B cell (primary cell): ENCODE measurements at places on chromosomes 6 and 20. TPM values are rescaled to one million over a fixed set of nuclear protein-coding genes. Genes with fewer than 3 reads are reported as not detected.

DNA sequence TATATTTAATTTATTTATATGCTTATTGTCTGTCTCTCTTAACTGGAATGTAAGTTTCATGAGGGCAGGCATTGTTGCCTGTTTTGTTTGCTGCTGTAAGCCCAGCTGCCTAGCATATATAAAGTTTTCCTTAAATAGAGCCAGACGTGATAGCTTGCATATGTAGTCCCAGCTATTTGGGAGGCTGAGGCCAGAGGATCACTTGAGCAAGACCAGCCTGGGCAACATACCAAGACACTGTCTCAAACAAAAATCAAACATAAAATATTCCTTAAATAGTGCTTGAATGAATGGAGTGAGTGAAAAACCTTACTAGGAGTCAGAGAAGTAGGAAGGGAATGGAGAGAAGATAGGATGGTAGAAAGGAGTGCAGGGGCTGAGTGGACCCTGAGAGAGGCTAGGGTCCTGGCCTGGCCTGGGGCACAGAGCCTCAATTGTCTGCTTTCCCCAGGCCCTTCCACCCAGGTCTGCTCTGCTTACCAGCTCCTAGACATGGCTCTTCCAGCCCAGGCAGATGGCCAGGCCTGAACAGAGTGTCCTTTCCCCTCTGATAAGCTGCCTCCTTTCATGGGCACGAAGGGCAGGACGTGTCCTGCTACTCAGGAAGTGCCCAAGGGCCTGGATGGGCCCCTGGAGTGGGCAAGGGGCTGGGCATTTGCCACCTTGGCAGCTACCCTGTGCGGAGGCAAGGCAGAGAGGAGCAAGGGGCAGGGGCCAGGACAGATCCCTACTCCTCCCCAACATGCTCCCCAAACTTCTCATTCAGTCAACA is 17.7 kb upstream of the BAK1 start:
- no peak overlapping the region for H3K4me3 ChIP-seq
- H3K27me3 ChIP-seq, result no peaks in the 10 kb centered on the region
- H3K27ac ChIP-seq, result no peak overlapping the region
- no peaks in the 10 kb centered on the region for H3K36me3 ChIP-seq
- DNase-seq, result no peak
- H3K4me1 ChIP-seq, result peaks cover 18% of the 10 kb centered on the region

PHACTR3 gene
- total RNA-seq, result not detected in 2 replicates

DNA sequence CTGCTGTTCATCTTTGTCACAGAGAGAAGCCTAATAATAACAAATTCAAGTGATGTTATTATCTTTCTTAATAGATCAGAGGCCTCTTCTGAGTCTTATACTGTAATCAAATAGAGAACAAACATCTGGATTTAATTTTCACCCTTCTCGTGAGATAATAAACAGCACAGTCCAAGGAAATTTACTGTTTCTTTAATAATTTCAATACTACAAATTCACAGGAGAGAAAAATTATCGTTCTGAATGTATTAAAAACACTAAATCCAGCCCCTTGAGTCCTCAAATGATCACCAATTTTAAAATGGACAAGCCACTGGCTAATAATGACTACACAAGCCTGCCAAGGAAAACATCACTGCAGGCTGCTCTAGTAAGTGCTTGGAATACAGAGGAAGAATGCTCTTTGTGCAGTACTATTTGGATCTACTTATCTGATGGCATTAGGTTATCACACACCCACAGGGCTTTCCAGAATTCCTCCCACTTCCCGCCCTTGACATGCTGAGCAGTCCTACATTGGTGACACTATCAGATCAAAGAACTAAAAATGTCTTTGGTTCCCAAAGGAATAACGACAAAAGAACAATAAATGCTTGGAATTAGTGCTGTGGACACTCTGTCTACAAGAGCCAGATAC is 38.1 kb downstream of the SYNE1 start:
- no peaks in the 10 kb centered on the region for H3K4me1 ChIP-seq
- no peaks in the 10 kb centered on the region for H3K36me3 ChIP-seq
- no peak overlapping the region for H3K27ac ChIP-seq
- no peak overlapping the region for H3K4me3 ChIP-seq

GRCh38 chr6:54274383-54274782 is 33.9 kb upstream of the TINAG start:
- H3K4me1 ChIP-seq, result no peaks in the 10 kb centered on the region
- no peak overlapping the region for H3K27ac ChIP-seq
- no peak overlapping the region for H3K4me3 ChIP-seq
- no peaks in the 10 kb centered on the region for H3K27me3 ChIP-seq
- no peaks in the 10 kb centered on the region for H3K36me3 ChIP-seq

DNA sequence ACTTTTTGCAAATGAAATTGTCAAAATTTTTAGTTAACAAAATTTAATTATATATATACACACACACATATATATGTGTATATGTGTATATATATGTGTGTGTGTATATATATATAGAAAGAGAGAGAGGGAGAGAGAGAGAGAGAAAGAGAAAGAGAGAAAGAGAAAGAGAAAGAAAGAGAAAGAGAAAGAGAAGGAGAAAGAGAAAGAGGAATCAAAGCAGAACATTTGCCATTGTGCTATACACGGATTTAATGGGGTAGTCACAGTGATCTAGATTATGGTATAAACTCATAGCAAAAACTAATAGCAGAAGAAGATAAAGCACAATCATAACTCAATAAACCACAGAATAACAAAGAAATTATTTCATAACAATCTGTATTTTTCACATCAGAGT is 126.7 kb downstream of the DST start:
- H3K4me3 ChIP-seq, result no peak overlapping the region
- H3K27ac ChIP-seq, result no peak overlapping the region
- no peaks in the 10 kb centered on the region for H3K27me3 ChIP-seq
- no peak for DNase-seq

LY6G5C gene
- total RNA-seq, result 0.76 and 2.1 TPM in 2 replicates

PRDM13 gene
- not detected in 2 replicates for total RNA-seq

DEF6 gene
- 105 and 116 TPM in 2 replicates for total RNA-seq

GRCh38 chr20:61263084-61263695 is 11.1 kb downstream of the CDH4 start:
- no peak overlapping the region for H3K27ac ChIP-seq
- no peak for DNase-seq
- no peaks in the 10 kb centered on the region for H3K36me3 ChIP-seq
- H3K27me3 ChIP-seq, result no peaks in the 10 kb centered on the region
- H3K4me1 ChIP-seq, result no peaks in the 10 kb centered on the region

GRCh38 chr6:132443206-132443605 is 41.9 kb upstream of the MOXD1 start:
- H3K27me3 ChIP-seq, result no peaks in the 10 kb centered on the region
- no peak overlapping the region for H3K27ac ChIP-seq
- no peak for DNase-seq
- no peaks in the 10 kb centered on the region for H3K4me1 ChIP-seq
- H3K36me3 ChIP-seq, result no peaks in the 10 kb centered on the region
- H3K4me3 ChIP-seq, result no peak overlapping the region

- no peak for DNase-seq
- H3K36me3 ChIP-seq, result no peaks in the 10 kb centered on the region
- H3K27me3 ChIP-seq, result no peaks in the 10 kb centered on the region
- no peak overlapping the region for H3K27ac ChIP-seq
These were observed 64.7 kb upstream of the GATA5 start for GRCh38 chr20:62540504-62540903.

DNA sequence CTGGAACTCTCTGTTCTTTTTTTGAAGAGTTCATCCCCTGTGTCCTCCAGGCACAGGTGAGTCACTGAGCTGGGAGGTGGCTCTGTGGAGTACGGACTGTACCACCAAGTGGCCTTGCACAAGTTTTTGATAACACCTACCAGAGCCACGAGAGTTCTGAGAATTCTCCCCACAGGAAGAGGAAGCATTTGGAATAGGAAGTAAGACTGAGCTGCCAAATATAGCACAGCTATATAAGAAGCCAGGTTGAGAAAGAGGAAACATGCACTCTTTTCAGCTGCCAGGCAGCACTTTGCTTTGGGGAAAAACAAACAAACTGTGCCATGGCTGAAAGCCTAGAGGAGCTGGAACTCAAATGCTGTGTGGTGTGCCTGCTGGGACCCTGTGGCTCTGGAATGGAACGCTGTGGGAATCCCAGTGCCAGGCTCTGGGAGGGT is 70.8 kb upstream of the RIPOR2 start:
- peaks cover 47% of the 10 kb centered on the region for H3K4me1 ChIP-seq
- peak overlapping the region; percentile 32 for H3K4me3 ChIP-seq
- DNase-seq, result peak; percentile 87
- H3K27me3 ChIP-seq, result no peaks in the 10 kb centered on the region

KHDC1 gene
- 2.9 and 3.5 TPM in 2 replicates for total RNA-seq

- H3K4me1 ChIP-seq, result no peaks in the 10 kb centered on the region
- no peak overlapping the region for H3K4me3 ChIP-seq
- no peaks in the 10 kb centered on the region for H3K27me3 ChIP-seq
- no peaks in the 10 kb centered on the region for H3K36me3 ChIP-seq
- no peak overlapping the region for H3K27ac ChIP-seq
These were observed 158.0 kb upstream of the BMP5 start for GRCh38 chr6:56033401-56033800.

- H3K27ac ChIP-seq, result no peak overlapping the region
- H3K36me3 ChIP-seq, result no peaks in the 10 kb centered on the region
- H3K27me3 ChIP-seq, result no peaks in the 10 kb centered on the region
- DNase-seq, result no peak
These were observed 502.4 kb downstream of the LMBRD1 start for GRCh38 chr6:69294407-69294806.

RAD21L1 gene
- total RNA-seq, result not detected in 2 replicates

KCNB1 gene
- total RNA-seq, result 0.05 and 0.12 TPM in 2 replicates

DNA sequence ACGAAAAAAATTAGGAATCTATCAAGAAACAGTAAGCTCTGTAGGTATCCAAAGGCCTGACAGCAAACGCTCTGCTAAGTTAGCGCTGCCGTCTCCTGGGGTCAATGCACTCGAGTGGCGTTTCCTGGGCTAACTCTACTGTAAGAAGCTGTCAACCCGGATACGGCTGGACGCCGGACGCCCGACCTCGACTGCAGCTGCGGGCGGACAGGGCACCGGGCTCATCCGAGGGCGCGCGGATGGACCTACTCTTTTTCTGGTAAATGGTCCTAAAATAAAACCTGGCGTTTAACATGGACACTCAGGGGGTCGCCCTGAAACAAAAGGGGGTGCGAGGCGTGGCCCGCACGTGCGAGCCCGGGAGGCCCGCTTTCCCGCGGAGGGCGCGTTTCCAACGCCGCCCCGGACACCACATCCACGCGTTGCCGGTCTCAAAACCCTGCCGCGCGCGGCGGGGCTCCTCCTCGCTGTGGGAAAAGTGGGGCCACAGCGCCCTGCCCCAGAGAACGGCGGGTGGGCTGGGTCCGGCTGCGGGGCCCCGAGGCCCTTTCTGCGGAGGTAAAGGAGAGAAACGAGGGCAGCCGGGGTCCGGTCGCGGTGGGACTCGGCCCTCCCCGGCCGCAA is 537 bp downstream of the TCP1 start:
- H3K4me3 ChIP-seq, result peak overlapping the region; percentile 98
- H3K4me1 ChIP-seq, result peaks cover 30% of the 10 kb centered on the region
- H3K27me3 ChIP-seq, result no peaks in the 10 kb centered on the region
- H3K27ac ChIP-seq, result peak overlapping the region; percentile 70

DNA sequence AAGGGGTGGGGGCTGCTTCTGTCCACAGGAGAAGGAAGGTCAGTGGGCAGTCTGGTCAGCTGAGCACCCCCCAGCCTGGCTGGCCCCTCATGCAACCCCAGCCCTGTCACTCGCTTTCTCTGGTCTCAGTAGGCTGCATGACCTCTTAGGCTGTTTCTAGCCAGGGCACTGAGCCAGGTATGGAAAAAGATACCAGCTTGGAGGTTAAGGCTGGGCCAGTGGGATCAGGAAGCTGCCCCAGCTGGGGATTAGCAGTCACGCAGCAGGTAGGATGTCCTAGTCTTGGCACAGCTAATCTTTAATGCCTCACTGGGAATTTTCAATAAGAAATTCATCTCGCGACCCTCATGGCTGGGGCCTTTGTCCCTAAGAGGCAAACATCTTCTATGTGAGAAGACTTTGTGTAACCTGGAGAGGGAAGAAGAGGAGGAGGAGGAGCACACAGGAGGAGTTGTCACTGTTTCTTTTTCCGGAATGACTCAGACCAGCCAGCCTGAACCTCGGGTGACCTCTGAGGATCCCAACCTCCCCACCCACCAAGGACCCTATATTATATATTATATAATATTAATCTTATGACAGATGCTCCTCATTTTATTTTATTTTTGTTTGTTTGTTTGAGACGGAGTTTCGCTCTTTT is 2.4 kb upstream of the BPIFA2 start:
- H3K4me1 ChIP-seq, result no peaks in the 10 kb centered on the region
- H3K27me3 ChIP-seq, result no peaks in the 10 kb centered on the region
- H3K4me3 ChIP-seq, result no peak overlapping the region
- H3K27ac ChIP-seq, result no peak overlapping the region
- H3K36me3 ChIP-seq, result no peaks in the 10 kb centered on the region

FGD2 gene
- total RNA-seq, result 352 and 360 TPM in 2 replicates

GRCh38 chr20:44696315-44696714 is 18.9 kb upstream of the CCN5 start:
- H3K4me3 ChIP-seq, result no peak overlapping the region
- H3K27ac ChIP-seq, result no peak overlapping the region
- H3K36me3 ChIP-seq, result no peaks in the 10 kb centered on the region
- no peaks in the 10 kb centered on the region for H3K4me1 ChIP-seq

DNA sequence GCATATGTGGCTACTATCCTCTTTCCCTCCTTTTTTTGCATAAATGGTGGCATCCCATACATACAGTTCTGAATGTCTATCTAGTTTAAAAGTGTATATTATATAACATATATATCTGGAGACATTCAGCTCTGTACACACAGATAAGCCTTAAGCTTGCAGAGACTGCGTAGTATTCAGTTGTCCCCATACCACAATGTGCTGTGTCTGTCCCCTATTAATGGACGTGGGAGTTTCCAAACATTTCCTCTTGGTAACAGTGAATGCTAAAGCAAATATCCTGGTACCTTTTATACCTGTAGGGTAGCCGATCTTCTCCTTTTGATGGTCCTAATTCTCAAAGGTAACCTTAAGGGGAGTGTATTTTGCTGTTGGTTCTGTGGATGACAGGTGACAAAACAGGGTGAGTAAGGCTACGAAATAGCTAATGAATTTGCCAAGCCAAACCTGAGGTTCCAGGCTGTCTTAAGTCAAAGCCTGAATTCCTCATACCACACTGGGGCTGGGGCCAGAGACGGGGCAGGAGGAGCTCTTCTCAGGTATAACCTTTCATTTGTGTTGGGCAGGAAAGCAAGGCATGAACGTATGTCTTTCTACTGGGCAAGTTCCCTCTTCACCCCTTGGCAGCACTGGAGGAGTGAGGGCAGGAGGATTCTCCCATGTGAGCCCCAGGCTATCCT is 7.8 kb upstream of the C2 start:
- no peak for DNase-seq
- no peak overlapping the region for H3K4me3 ChIP-seq
- H3K4me1 ChIP-seq, result no peaks in the 10 kb centered on the region
- H3K27me3 ChIP-seq, result no peaks in the 10 kb centered on the region

- no peak for DNase-seq
- no peaks in the 10 kb centered on the region for H3K36me3 ChIP-seq
- no peak overlapping the region for H3K27ac ChIP-seq
- no peaks in the 10 kb centered on the region for H3K27me3 ChIP-seq
These were observed 530.3 kb downstream of the RFPL4B start for GRCh38 chr6:112877134-112878100.

ELOVL2 gene
- total RNA-seq, result not detected in 2 replicates

IYD gene
- not detected in 2 replicates for total RNA-seq

ADGB gene
- not detected in 2 replicates for total RNA-seq

- H3K4me3 ChIP-seq, result no peak overlapping the region
- H3K4me1 ChIP-seq, result peaks cover 9% of the 10 kb centered on the region
- no peak overlapping the region for H3K27ac ChIP-seq
- no peak for DNase-seq
- no peaks in the 10 kb centered on the region for H3K27me3 ChIP-seq
These were observed 9.8 kb downstream of the ZNF335 start for GRCh38 chr20:45962031-45962755.
